Left kidney (tissue), 8 donors: ENCODE measurements at places on chromosomes 4 and X.

DNA sequence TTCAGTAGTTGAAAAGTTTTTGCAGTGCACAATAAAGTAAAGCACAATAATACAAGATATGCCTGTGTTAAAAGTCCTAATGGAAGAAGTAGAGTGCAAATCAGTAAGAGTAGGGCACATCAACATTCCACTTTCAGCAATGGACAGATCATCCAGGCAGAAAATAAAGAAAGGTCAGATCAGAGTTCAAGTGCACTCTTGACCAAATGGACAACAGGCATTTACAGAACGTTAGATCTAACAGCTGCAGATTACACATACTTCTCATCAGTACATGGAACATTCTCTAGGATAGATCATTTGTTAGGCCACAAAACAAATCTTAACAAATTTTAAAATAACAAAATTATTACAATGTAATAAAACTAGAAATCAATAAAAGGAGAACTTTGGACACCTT is 1373.5 kb upstream of the PABPC4L start:
- DNase-seq, result no peak

DNA sequence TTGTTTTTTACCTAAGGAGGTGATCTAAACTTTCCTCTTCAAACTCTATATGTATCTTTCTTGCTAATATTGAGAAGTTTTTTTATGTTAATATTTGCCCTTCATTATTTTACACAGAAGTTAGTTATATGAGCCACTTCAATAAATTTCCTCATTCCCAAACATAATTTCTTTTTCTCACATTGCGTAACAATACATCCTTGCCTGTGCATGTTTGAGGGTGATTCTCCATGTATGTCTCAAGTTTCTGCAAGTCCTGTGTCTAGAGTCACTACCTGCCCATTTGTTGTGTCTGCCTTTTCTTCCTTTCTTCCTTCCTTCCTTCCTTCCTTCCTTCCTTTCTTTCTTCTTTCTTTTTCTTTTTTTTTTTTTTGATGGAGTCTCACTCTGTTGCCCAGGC is 2057.9 kb downstream of the PCDH7 start:
- no peak for DNase-seq

- no peak for DNase-seq
Measured at GRCh38 chr4:145861336-145862318, 77.0 kb downstream of the ZNF827 start.

DNA sequence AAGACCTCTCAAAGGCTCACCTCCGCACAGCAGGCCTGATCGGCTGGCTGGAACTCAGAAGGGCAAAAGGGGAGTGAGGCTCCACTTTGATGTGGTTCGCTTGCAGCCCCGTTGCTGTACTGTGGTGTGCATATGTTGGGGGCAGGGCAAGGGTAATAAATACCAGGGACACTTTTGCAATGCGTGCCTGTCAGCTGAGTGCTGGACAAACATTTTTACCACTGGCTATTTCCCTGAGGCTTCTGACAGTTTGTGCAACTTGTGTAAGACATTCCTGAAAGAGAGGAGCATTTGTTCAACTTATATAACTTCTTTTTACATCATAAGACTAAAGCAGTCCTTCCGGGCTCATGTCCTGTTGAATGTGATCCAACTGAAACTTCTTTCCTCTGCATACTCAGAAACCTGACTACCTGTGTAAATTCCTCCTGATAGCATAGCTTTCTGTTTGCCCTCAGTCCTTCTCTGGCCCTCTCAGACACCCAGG is 82.3 kb downstream of the SPRY1 start:
- peak; percentile 62 for DNase-seq

DNA sequence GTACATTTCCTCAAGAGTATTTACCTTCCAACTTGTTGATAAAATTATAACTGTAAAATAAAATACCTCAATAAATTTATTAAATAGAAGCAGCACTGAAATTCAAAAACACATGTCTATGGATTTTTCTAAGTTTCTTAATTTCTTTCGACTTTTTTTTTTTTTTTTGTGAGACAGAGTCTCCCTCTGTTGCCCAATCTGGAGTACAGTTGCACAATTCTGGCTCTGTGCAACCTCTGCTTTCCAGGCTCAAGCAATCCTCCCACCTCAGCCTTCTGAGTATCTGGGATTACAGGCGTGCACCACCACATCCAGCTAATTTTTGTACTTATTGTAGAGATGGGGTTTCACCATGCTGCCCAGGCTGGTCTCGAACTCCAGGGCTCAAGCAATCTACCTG is 79.8 kb downstream of the IQCM start:
- DNase-seq, result no peak

DNA sequence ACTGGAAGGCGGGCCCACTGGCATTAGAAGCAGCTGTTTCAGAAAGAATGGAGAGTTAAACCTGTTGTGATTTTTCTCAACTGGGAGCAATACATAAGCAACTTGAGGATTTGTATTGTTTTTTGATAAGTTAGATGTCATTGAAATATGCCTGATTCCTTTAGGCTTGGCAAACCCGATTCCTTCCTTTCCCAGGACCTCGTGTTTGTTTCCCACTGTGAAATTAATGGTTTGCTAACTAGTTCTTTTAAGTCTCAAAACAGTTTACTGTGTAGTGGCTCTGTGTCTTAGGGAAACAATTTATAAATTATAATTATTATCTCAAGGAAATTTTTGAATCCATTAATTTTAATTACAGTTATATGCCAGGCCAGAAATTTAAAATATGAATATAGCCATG is 218.0 kb downstream of the DCTD start:
- no peak for DNase-seq
